ENCODE measurements at places on chromosomes 12 and 14.

DNA sequence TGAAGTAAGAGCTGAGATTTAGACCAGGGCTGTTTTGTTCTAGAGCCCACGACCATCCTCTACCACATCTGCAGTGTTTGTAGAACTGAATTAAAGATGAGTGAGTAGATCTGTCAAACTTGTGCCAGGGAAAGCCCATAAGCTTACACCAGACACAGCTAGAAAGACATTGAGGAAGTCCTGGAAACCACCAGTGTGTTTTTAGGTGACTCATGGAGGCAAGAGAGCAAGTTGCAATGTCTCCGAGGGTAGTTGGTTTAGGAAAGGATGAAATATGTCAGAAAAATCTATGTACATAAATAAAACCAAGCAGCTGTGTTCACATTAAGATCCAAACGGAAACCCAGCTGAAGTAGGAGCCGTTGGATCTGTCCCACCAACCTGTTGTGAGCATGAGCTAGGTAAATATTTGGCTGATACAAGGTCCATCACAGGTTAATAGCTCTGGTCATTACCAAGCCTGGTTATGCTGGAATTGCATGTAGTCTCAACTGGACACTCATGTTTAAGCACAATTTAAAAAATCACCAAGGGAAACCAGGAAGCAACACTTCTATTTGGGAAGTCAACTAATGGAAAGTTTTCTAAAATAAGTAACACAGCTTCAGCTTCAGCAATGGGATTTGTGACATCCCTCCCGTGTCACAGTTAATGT lies 49.9 kb upstream of the PLEKHG3 start:
- no peaks in the 10 kb centered on the region for H3K36me3 ChIP-seq
- H3K27ac ChIP-seq: no peak overlapping the region
- no peaks in the 10 kb centered on the region for H3K27me3 ChIP-seq

DNA sequence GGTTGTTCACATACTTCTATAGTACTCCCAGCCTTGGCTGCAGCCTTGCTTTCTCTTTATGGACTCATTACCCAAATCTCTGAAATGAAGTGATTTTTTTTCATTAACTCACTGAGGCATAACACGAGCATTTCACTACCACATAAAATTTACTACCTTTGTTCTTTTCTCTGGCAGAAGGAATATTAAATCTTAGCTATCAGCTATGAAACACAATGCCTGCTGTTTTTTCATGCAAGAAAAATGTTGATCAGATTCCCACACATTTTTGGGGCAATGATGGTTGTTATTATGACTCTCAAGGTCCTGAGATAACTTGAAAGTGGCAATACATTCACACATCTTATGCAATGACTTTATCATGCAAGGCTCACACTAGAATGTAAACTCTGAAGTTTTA lies 225.3 kb upstream of the ATP2B1 start:
- no peak for DNase-seq
- H3K36me3 ChIP-seq: no peaks in the 10 kb centered on the region
- no peaks in the 10 kb centered on the region for H3K27me3 ChIP-seq
- no peak overlapping the region for H3K27ac ChIP-seq
- H3K4me3 ChIP-seq: no peak overlapping the region

DNA sequence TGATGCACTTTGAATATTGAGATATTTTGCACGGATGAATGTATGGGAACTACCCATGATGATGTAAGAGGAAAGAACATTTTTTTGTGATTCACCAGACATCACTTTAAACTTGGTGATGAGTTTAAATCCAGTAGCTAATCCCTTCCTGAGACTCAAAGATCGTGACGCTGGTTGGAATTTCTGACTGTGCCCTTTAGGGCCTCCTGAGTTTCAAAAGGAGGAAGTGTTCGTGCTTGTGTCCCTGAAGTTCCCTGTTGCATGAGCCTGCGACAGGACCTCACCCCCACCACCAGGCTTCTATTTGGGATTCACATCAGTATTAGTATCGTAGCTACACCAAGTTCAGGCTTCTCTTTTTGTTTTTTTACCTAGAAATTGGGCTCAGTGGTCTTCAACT lies 18.6 kb upstream of the RIN3 start:
- H3K27ac ChIP-seq: no peak overlapping the region
- H3K4me3 ChIP-seq: no peak overlapping the region
- H3K4me1 ChIP-seq: no peaks in the 10 kb centered on the region
- DNase-seq: no peak
- H3K36me3 ChIP-seq: no peaks in the 10 kb centered on the region

GRCh38 chr12:45336331-45336730 lies 120.4 kb downstream of the ANO6 start:
- H3K4me1 ChIP-seq: no peaks in the 10 kb centered on the region
- no peaks in the 10 kb centered on the region for H3K36me3 ChIP-seq
- H3K4me3 ChIP-seq: no peak overlapping the region
- H3K27ac ChIP-seq: no peak overlapping the region
- H3K27me3 ChIP-seq: no peaks in the 10 kb centered on the region
- DNase-seq: no peak

- H3K27ac ChIP-seq: no peak overlapping the region
- no peak overlapping the region for H3K4me3 ChIP-seq
- H3K27me3 ChIP-seq: no peaks in the 10 kb centered on the region
- no peaks in the 10 kb centered on the region for H3K36me3 ChIP-seq
- DNase-seq: no peak
Observed at GRCh38 chr14:54170301-54170700, 213.7 kb upstream of the BMP4 start.

All from CD4-positive, alpha-beta memory T cell (primary cell).